ENCODE measurements at places on chromosomes 2 and 18. TPM values are rescaled to one million over a fixed set of nuclear protein-coding genes. Genes with fewer than 3 reads are reported as not detected.

GRCh38 chr18:58559427-58560186 lies 69.3 kb downstream of the ALPK2 start:
- no peak for DNase-seq

DNA sequence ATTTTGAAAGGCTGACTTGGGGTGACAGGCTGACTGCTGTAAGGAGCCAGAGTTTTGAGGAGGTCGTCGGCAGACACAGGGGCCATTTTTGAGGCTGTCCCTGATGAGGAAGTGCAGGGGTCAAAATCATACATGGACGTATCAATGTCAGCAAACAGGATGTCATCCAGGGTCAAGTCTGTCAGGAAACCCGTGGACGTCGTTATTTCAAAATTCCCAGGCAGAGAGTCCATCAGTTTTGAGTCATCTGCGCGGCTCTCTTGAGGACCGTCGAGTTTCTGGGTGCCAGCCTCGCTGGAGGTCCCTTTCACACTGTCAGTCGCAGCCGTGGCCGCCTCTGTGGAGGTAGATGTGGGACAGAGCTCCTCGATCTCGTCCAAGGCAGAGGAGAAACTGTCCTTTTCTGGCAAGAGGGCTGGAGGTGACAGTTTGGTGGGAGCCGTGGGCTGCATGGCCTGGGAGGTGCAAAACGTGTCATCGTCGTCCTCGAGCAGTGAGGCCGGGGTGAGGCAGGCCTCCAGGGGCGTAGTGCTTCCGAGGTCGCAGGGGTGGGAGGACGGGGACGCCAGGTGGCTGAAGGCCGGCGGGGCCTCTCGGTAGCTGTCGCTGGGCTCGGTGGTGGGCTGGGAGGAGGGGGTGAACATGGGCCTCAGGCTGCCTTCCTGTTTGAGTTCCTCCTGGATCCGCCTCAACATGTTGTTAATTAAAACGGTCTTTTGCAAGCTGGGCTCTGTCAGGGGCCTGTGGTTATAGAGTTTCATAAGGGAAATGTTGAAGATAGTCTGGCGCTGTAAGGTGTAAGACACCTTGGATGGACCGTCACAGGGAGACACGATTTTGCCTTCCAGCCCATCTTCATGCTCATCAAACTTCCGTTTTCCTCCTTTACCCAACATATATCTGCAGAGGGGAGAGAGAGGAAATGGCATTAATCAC lies 17.5 kb downstream of the SERTAD2 start:
- DNase-seq: no peak

DNA sequence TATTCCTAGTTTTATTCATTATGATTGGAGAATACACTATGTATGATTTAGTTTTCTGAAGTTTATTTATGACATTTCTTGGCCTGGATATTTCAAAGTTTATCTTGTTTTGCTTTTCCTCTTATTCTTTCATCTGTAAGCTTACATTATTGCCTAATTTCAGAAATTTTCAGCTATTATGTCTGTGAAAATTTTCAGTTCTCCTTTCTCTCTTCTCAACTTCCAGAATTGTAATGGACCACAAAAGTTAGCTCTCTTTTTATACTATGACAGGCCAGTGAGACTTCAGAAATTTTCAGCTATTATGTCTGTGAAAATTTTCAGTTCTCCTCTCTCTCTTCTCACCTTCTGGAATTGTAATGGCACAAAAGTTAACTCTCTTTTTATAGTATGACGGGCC lies 97.2 kb upstream of the SCN7A start:
- no peak for DNase-seq

DNA sequence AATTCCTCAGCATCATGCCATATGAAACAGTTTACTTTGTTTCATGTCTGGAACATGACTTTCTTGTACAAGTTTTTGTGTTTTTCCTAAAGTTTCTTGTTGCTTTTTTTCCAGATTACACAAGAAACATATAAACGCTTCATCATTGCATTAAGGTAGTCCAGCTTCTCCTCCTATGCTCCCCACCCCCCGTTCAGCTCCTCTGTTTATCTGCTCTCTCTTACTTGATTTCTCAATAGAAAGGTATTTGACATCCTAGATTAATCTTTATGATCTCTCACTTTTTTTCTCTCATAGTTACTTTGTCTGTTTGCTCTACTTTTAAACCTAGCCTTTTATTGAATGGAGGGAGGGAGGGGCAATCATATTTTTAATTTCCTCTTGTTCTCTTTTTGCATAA lies 25.4 kb downstream of the SLC40A1 start:
- DNase-seq: no peak

GRCh38 chr18:11108947-11109346 lies 40.4 kb downstream of the PIEZO2 start:
- no peak for DNase-seq

GRCh38 chr2:57720728-57721627 lies 325.6 kb upstream of the VRK2 start:
- DNase-seq: peak; percentile 47

GRCh38 chr2:190052307-190052706 lies 10.2 kb downstream of the MSTN start:
- DNase-seq: no peak

GRCh38 chr2:118290411-118291250 lies 202.4 kb downstream of the INSIG2 start:
- DNase-seq: no peak

The CRACDL gene
- 0.29 TPM for total RNA-seq

The CYP26B1 gene
- total RNA-seq: 0.36 TPM

The OSR1 gene
- not detected for total RNA-seq
